CD8-positive, alpha-beta memory T cell (primary cell): ENCODE measurements at places on chromosomes 2 and 18. TPM values are rescaled to one million over a fixed set of nuclear protein-coding genes. Genes with fewer than 3 reads are reported as not detected.

DNA sequence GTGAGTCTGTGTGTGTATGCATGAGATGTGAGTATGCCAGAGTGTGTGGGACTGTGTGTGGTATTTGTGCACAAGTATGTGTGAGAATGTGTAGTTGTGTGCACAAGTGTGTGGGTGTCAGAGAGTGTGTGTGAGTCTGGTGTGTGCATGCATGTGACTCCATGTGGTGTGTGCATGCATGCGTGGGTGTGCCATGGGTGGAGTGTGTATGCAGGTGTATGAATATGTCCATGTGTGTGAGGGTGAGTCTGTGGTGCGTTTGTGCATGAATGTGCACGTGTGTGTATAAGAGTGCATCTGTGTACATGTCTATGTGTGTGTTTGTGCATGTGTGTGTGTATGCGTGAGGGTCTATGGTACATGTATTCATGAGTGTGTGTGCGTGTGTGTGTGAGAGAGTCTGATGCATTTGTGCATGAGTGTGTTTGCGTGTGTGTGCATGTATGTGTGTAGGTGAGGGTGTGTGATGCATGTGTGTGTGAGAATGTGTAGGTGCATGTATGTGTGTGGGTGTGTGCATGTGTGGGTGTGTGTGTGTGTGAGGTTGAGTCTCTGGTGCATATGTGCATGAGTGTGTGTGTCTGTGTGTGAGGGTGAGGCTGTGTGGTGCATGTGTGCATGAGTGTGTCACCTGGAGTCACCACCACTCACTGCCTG, 226.8 kb downstream of the LDLRAD4 start:
- DNase-seq: no peak

GRCh38 chr2:68860111-68860510, 11.1 kb downstream of the BMP10 start:
- no peak for DNase-seq

DNA sequence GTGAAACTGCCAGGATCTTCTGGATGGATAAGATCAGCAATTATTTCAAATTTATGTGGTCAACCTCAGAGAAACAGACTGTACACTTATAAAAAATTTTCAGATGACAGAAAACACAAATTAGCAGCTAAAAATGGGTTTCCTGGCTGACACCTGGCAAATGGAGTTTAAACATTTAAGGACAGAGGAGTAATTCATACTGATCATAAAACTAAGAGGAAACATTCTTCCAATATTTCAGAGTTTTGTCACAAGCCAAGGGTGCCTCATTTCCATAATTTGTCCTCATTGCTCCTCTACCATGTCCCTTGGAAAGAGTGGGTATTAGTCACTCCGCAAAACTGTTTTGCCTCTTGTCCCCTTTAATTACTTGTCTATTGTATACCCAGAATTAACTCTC, 70.2 kb downstream of the TMEFF2 start:
- DNase-seq: no peak

The FHL2 gene
- total RNA-seq: 3.5 TPM

DNA sequence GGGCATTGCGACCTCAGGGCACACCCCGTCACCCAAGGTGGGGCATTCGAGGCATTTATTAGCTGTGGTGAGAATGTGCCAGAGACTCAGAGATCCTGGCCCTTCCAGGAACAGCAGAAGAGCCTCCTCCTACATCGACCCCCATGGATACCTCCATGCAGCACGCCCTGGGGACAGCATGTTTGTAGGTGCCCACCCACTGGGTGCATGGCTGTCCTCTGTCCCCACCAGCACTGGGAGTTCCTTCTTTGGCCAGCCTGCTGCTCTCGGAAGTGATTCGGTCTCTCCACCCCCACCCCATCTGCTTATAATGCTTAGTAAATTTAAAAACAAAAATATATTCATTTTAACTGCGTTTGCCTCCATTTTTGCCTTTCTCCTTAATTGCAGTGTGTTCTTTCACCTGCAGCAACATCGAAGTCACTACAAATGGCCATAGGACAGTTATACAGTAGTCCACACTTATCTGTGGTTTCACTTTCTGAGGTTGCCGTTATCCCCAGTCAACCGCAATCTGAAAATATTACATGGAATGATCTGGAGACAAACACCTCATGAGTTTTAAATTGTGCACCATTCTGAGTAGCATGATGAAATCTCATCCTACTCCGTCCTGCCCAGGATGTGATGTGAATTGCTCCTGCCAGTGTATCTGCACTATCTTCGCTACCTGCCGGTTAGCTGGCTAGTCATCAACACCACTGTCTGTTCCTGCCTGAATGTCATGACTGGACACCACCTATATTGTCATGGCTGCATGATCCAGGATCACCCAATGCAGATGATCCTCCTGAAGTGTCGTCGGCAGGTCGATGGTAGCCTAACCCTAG, 29.6 kb upstream of the ZCCHC2 start:
- no peak for DNase-seq

GRCh38 chr2:7324706-7325105, 407.5 kb downstream of the RNF144A start:
- DNase-seq: no peak

The HOXD3 gene
- total RNA-seq: not detected

The COLEC12 gene
- 0.04 TPM for total RNA-seq

The IL1A gene
- total RNA-seq: 2.2 TPM

- DNase-seq: no peak
Observed at GRCh38 chr2:46706264-46706983, 209.2 kb downstream of the MCFD2 start.

DNA sequence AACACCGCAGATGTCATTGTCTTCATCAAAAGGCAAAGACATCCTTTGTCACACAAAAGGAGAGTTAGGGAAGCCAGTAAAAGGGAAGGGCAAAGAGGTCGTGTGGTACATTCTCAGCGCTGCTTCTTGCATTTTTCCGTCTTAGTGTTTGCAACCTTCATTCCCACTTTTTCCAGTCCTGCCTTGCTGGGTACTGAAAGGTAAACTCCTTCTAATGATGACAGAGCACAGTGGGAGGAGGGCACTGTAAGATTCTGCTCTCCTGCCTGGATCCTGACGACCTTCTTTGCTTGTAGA, 424.3 kb upstream of the MEX3C start:
- DNase-seq: no peak

- no peak for DNase-seq
Observed at GRCh38 chr18:54218299-54218698, 6.2 kb downstream of the MBD2 start.

The VWC2L gene
- not detected for total RNA-seq

DNA sequence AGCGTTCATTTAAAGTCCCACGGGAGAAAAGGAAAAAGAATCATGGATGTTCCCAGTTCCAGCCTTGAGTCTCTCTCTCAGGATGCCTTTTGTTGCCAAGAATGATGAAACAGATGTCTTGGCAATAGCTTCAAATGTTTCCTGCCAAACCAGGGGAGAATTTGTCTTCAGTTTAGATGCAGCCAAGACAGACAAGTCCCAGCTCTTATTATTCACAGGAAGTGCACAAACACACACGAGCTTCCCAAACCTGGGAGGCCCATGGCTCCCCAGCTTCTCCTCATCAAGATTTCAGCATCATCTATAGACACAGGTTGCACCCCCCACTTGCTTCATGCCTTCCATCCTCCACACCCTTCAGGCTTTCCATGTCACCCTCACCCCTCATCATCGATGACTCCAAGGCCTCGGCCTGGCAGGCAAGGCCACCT, 45.9 kb downstream of the HS1BP3 start:
- DNase-seq: no peak

DNA sequence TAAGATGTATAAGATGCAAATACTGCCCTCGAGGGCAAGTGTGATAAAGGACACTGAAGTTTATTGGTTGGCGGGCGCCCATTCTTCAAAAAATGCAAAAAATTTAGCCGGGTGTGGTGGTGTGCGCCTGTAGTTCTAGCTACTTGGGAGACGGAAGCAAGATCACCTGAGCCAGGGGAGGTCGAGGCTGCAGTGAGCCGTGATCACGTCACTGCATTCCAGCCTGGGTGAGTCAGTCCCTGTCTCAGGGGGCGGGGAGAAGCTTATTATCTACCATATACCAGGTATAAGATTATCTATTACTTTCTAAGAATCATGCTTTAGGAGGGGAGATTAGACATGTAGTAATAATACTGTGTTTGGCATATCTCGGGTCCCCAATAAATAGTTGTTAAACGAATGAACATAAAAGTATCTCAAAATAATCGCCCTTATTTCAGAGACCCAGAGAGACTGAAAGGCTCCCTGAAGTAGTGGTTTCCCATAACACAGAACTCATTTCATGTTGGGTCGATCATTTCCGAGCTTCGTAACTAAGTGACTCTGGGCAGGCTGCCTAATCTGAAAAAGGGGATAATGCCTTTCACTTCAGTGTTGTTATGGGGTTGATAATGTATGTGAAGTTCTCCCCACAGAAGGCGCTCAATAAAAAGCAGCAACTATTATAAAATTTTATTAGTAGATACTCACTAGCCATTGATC, 1.2 kb upstream of the SELENOI start:
- DNase-seq: no peak

The NT5C1B gene
- not detected for total RNA-seq

GRCh38 chr18:80068571-80069272, 34.5 kb downstream of the RBFA start:
- DNase-seq: no peak

The SAG gene
- total RNA-seq: not detected

DNA sequence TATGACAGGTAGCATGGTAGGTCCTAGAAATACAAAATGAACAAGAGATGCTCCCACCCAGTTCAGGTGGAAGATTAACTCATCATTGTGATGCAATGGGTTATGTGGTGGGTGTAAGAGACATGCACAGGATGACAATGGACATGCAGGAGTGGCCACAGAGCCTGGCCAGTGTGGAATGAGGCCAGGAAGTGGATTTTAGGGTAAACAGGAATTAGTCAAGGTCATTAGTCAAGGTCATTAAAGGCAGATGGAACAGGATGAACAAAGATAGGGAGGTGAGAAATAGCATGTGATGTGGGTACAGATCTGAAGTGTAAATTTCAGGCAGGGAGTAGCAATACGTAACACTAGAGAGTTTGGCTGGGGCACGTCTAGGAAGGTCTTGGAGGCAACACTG, 15.6 kb upstream of the SERTAD2 start:
- no peak for DNase-seq

DNA sequence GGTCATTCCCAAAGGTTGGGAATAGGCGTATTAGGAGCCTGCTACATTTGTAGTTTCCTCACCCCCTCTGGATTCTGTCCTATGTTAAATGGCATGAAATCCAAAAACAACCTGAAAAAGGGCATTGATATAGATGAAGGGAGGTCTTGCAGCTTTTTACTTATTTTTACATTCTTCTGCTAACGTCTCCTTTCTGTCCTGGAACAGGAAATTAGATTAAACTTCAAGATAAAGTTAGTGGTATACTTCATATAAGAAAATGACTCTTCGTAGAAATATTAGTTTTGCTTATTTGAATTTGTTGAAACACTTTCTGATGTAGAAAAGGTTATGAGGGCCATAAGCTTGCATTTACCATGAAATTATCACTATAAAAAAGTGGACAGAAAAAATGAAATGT, 694.5 kb downstream of the ADCYAP1 start:
- no peak for DNase-seq

The OR6B2 gene
- total RNA-seq: not detected

The GPR39 gene
- not detected for total RNA-seq

DNA sequence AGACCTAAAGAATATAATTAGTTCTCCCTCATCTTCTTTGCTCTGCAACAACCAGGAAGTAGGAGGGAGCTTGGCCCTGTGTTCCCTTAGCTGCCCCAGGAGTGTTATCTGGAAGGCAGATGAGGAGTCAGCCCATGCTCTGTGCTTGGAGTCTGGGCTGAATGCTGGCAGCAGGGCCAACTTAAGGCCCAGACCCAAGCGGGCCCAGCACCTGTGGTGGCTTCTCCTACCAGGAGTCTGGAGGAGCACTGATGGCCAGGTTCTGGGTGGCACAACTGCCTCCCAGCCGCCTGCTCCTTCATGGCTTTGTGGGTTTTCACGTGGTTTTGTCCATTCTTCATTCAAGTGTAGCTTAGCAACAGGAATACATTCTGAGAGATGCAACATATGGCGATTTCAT, 1910.7 kb upstream of the LRRTM1 start:
- no peak for DNase-seq

The CCDC74B gene
- 0.84 TPM for total RNA-seq

The CD8A gene
- total RNA-seq: 359 TPM

DNA sequence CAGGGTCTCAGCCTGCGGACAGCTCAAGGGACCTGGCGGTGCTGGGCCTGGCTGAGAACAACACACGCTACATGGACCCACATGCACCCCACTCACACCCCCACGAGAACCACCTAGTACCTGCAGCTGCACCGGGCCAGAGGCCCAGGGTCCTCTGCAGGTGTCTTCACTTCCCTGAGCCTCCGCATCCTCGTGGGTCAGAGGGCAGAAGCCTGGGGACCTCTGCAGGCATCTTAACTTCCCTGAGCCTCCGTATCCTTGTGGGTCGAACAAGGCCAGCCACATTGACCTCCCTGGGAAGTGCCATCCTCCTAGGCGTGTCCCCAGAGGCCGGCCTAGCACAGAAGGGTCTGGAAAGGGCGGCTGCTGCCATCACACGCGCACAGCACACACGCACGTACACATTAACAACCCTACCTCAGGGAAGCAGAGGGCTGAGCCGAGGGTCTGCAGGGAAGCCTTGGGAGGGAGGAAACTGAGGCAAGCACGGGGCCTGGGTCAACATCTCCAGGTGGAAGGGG, 62.5 kb upstream of the HPCAL1 start:
- no peak for DNase-seq
